ENCODE measurements at places on chromosomes 16 and 17. TPM values are rescaled to one million over a fixed set of nuclear protein-coding genes. Genes with fewer than 3 reads are reported as not detected.

GRCh38 chr17:77540975-77541374 lies 400.2 kb downstream of the SEC14L1 start:
- no peak for DNase-seq

GRCh38 chr17:50352072-50352692 lies 6.3 kb downstream of the XYLT2 start:
- no peak for DNase-seq

GRCh38 chr17:18217412-18218015 lies 7.9 kb upstream of the LLGL1 start:
- DNase-seq = no peak

DNA sequence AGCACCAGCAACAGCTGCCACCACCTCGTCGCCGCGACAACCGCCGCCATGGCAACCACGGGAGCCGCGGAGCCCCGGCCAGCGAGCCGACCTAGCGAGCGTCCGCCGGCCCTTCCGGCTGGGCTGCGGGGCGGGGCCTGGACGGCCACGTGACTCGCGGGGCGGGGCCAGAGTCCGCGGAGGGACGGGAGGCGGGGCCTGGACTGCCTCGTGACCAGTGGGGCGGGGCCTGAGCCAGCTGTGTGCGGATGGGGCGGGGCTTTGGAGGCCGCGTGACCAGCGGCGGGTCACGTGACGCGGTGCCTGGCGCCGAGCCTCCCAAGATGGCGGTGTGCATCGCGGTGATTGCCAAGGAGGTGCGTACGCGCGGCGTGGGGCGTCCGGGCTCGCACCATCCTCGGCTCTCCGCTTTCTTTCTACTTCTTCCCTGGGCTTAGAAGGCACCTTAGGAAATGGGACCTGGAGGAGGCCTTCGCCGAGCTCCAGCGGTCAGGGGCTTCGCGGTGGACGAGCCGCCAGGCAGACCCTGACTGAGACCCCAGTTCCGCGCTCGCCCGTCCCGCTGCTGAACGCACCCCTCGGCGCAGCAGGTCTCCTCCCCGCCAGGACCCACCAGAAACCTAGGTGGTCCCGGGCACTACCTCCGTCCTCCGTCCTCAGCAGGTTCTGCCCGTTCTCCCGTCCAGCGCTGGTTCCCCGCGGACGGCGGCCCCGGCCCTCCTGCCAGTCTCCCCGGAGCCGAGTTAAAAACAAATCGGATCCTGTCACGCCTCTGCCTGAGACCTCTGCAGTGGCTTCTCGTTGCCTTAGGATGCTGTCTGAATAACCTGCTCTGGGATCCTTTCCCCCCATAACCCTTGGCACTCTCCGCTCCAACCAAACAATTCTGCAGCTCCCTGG lies at the start of the genes GALNS and TRAPPC2L:
GALNS (minus strand) TSS at position 120 of the 900 bp plus-strand sequence; CDS start at position 50, 70 bp downstream.
TRAPPC2L (plus strand) TSS at position 300 of the 900 bp plus-strand sequence; CDS start at position 324, 24 bp downstream.
- peak; percentile 43 for DNase-seq

DNA sequence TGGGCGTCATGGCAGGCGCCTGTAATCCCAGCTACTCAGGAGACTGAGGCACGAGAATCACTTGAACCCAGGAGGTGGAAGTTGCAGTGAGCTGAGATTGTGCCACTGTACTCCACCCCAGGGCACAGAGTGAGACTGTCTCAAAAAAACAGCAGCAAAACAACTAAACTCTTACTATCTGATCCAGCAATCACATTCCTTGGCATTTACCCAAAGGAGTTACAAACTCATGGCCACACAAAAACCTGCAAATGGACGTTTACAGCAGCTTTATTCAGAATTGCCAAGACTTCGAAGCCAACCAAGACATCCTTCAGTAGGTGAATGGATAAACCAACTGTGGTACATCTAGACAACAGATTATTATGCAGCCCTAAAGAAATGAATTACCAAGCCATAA lies 4.0 kb downstream of the SIAH1 start:
- no peak for DNase-seq

DNA sequence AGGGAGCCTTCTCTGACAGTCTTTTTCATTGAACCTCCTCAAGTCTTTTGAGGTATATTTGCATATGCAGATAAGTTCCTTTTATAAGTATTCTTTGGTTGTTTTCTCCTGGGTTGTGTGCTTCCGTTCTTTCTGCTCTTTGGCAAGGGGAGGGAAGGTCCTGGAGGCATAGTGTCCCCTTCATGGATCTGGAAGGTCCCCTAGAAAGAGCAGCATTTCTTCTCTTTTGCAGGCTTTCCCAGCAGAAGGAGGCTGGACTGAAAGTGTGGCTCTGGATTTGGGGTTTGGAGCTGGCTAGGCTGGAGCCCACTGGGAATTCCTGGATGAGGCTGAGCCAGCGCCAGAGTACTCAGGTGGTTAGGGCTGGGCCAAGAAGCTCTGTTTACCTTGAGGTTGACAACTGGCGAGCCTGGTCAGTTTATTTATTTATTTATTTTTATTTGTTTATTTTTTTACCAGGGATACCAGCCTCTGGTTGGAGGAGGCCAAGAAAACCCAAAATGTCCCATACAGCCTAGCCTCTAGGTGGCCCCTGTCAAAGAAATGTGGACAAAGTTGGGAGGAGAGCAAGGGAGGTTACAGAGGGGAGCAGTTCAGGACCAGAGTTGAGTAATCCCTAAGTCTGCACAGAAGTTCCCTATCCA lies 5.4 kb upstream of the TOP2A start:
- no peak for DNase-seq

Gene EFNB3
- 6.0 TPM for polyA plus RNA-seq

DNA sequence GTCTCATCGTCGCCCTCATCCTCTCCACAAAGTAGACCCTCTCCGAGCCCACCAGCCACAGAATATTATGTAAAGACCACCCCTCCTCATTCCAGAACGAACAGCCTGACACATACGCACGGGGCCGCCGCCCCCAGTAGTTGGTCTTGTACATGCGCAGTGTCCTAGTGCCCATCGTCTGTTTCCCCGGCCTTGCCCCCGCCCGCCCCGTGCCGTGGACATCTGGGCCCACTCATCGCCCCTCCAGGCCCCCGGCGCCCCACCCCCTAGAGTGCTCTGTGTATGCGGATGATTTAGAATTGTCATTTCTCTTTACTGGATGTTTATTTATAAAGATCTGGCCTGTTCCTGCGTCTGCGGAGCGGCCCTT lies 475 bp upstream of the AMDHD2 start:
- DNase-seq = no peak

DNA sequence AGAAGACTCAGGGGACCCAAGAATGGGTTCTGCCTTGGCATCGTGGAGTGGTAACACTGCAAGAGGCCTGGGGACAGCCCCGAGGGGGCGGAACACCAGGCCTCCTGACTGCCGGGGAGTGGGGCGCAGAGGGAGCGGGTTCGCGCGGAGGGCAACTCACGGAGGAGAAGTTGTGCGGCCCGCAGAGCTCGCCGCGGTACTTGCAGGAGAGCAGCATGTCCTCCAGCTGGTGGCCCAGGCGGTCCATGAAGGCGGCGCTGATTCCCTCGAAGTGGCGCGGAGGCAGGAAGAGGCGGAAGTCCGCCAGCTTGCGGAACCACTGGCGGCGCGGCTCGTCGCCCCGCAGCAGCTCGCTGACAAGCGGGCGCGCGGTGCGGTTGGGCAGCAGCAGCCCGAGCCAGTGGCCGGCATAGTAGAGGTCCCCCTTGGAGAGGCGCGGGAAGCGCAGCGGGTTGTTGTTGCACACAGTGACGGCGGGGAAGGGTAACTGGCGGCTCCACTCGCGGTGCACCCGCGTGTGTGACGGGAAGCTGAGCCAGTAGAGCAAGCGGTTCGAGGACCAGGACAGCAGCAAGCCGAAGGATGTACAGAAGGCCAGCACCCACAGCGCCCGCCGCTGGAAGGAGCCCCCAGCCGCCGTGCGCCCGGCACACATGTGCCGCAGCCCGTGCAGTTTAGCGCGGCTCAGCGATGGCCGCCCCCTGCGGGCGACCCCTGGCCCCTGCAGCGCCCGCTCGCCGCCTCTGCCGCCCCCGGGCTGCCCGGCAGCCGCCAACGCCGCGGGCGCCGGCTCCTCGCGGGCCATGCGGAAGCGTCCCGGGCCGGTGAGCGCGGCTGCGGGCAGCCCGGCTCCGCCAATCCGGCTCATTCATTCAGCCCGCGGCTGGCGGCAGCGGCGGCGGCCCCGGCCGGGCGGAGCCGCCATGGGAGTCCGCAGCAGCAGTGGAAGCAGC lies 1.6 kb downstream of the ASIC2 start:
- DNase-seq = no peak

GRCh38 chr16:4313563-4314531 lies 2.0 kb upstream of the GLIS2 start:
- DNase-seq = no peak

- DNase-seq = no peak
These were observed 58.1 kb downstream of the IQCK start for GRCh38 chr16:19776147-19776546.

DNA sequence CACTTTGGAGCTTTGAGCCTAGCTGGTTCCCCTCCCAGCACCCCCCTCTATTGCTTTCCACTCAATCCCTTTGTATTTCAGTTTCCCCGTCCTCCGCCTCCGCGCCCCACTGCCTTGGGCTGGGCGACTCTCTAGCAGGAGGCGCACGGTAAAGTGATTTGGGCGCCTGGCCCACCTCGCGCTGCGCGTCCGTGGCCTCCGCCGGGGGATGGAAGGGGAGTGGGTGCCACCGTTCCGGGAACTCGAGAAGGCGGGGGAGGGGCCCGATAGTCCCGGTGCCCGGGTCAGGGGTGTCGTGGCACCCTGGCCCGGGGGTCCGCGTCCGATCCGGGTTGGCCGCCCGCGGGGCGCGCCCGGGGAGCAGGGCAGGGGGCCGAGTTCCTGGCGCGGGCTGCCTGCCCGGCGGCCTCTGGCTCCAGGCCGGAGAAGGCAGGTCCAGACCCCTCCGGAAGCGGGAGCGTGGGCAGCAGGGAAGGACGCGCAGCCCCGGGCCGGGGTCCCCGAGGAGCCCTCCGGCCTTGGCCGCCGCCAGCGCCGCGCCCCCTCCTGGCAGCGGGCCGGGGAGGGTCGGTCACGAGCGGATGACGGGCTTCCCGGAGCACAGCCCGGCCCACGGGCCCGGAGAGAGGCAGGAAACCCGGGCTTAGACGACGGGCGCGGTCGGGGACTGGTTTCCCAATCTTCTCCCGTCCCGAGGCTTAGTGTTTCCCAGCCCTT lies 15.8 kb downstream of the MEOX1 start:
- DNase-seq = no peak

DNA sequence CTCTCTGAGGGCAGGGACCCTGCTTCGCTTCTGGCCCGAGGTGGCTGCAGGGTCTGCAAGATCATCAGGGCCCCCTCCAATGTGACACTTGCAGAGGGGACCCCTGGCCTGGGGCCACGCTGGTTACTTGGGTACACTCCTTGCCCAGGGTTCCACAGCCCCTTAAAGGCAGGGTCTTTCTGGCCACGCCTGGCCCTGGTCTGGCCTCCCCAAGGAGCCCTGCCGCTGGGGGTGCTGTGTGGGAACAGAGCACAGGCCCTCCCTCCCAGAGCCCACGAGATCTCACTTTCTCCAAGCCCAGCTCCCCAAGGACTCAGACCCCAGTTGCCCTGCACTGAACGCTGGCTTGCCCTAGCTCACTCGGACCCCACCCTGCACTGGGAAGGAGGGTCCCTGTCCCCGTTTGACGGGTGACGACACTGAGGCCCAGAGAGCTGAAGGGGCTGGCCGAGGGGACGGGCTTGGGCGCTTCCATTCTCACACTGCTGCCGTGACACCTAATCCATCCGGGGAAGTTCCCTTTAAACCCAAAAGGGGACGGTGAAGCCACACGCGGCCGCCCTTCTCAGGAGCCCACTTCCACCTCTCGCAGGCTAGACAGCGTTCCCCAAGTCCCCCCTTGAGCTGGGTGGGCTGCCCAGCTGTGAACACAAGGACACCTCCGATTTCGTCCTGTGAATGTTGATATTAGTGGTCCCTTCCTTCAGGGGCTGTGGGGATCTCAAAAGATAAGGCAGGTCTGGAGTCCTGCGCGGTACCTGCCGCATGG lies 26.9 kb upstream of the OSGIN1 start:
- DNase-seq = no peak

- DNase-seq = no peak
These were observed 2.3 kb upstream of the PAFAH1B1 start for GRCh38 chr17:2591040-2591640.

- DNase-seq = peak; percentile 69
These were observed 153.4 kb upstream of the PLCG2 start for GRCh38 chr16:81625544-81626153.

GRCh38 chr16:85898521-85899442 lies at the start of gene IRF8:
IRF8 (plus strand) TSS chr16:85899162; CDS start chr16:85903016, 3,854 bp downstream.
- no peak for DNase-seq

Gene PRAC2
- not detected for polyA plus RNA-seq

DNA sequence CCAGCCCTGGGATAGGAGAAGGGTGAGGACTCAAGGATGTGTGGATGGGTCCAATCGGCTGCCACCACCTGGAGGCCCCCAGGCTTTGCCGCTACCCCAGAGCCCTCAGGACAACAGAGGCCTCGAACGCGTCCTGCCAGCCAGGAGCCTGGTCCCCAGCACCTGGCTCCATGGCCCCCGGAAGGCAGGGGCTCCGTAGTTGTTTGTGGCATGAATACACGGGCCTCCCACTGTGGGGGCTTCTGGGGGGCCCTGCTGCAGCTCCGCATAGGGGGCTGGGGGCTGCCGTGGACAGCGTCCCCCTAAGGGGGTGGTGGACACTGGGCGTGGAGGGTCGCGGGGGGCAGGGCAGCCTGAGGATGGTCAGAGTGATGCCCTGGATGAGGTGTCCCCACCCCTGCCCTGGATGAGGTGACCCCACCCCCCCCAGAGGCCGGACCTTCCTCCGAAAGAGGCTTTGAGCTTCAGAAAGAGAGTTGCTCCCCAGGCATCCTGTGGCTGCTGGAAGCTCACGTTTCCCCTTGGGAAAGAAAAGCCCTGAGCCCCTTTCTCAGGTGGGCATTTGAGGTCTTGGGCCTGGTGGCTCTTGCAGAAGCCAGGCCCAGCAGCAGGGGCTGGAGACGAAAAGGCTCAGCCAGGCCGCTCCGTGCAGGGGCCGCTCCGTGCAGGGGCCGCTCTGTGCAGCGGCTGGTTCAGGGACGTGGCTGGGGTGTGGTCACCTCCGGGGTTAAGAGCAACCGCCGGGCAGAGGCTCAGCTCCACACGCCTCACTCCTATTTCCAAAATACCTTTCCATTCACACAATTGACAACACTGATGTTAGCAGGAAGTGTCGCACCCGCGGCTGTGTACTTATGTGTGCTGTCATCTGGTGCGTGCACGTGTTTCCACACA lies 40.3 kb upstream of the GNG13 start:
- DNase-seq = no peak

Gene DNASE1L2
- polyA plus RNA-seq = 0.47 TPM

DNA sequence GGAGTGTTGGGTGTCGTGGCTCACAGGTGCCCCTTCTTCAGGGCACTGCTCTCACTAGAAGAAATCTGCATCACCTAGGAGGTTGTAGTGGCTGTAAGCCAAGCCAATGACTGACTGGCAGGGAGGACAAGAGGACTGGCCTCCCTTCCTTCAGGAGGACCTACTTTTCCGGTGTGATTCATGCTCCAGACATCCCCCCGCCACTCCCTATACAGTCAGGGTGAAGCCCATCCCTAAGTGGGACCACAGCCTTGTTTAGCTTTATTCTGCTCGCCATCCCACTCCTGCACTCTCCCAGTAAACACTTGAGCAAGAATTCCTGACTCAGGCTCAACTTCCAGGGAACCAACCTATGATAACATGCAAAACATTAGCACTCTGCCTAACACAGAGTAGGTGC lies 67.0 kb downstream of the PLCG2 start:
- peak; percentile 42 for DNase-seq

Gene PLA2G10
- 0.90 TPM for polyA plus RNA-seq

GRCh38 chr17:49741692-49742076 lies 22.2 kb downstream of the FAM117A start:
- no peak for DNase-seq
